ENCODE measurements at places on chromosomes 5 and 9. TPM values are rescaled to one million over a fixed set of nuclear protein-coding genes. Genes with fewer than 3 reads are reported as not detected.

The C5orf46 gene
- total RNA-seq, result not detected

The GPR150 gene
- 6.0 TPM for total RNA-seq

The OR1B1 gene
- total RNA-seq, result not detected

The PPP3R2 gene
- total RNA-seq, result not detected

The GPRIN1 gene
- 1.3 TPM for total RNA-seq

The AIF1L gene
- 4.9 TPM for total RNA-seq

The PFN3 gene
- not detected for total RNA-seq

The CCNJL gene
- total RNA-seq, result 0.66 TPM

GRCh38 chr9:112532427-112532826 is 45.8 kb downstream of the KIAA1958 start:
- no peaks in the 10 kb centered on the region for H3K27me3 ChIP-seq
- no peak overlapping the region for H3K27ac ChIP-seq
- H3K4me1 ChIP-seq, result peaks cover 26% of the 10 kb centered on the region

GRCh38 chr5:83401122-83401731 is 70.3 kb upstream of the VCAN start:
- H3K27me3 ChIP-seq, result no peaks in the 10 kb centered on the region
- H3K27ac ChIP-seq, result no peak overlapping the region
- H3K4me1 ChIP-seq, result peaks cover 23% of the 10 kb centered on the region
- no peak overlapping the region for H3K4me3 ChIP-seq
- DNase-seq, result no peak
- H3K36me3 ChIP-seq, result no peaks in the 10 kb centered on the region

DNA sequence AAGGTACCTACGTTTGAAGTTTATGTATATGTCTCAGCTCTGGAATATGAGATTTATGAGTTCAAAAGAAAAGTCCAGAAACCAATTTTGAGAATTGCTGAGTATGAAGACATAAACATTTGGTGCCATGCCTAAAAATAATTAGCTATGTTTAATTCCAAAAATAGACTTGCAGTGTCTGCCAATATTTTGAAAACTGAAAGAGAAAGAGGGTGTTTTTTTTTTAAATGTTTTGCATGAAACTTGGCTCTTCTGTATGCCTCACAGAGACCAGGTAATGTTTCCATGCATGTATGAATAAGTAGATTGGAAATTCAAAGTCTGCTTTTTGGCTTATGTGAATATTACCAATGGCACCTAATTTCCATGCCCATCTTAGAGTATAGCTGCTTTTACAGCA is 634.4 kb upstream of the C9orf72 start:
- H3K27ac ChIP-seq, result no peak overlapping the region
- no peaks in the 10 kb centered on the region for H3K4me1 ChIP-seq
- no peak for DNase-seq
- H3K36me3 ChIP-seq, result no peaks in the 10 kb centered on the region
- no peaks in the 10 kb centered on the region for H3K27me3 ChIP-seq

- H3K4me3 ChIP-seq, result no peak overlapping the region
- H3K36me3 ChIP-seq, result no peaks in the 10 kb centered on the region
Measured at GRCh38 chr5:96091874-96092273, 130.2 kb upstream of the ELL2 start.

- no peaks in the 10 kb centered on the region for H3K4me1 ChIP-seq
- DNase-seq, result no peak
- no peak overlapping the region for H3K4me3 ChIP-seq
- H3K36me3 ChIP-seq, result no peaks in the 10 kb centered on the region
- H3K27ac ChIP-seq, result no peak overlapping the region
Measured at GRCh38 chr5:6516823-6517222, 68.2 kb downstream of the UBE2QL1 start.

DNA sequence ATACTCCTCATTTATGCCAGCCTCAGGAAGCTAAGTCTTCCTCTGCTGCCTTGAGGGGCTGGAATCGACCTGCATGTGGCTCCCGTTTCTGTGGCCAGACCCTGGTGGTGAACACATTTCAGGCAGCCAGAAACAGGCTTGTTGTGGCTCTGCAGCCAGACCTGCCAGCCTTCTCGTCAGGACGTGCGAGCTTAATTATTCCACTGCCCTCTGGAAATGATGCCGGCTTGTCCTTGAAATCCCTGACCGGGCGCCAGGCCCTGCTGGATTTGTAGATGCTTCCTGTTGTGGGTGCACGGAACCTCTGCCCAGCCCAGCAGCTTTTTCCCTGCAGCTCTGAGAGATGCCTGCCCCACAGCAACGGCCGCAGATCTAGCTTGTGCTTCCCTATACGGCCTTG is 41.6 kb downstream of the PDZD2 start:
- H3K36me3 ChIP-seq, result no peaks in the 10 kb centered on the region
- no peak overlapping the region for H3K4me3 ChIP-seq
- H3K27ac ChIP-seq, result no peak overlapping the region
- no peaks in the 10 kb centered on the region for H3K4me1 ChIP-seq

- H3K36me3 ChIP-seq, result no peaks in the 10 kb centered on the region
- no peak overlapping the region for H3K27ac ChIP-seq
- H3K4me3 ChIP-seq, result no peak overlapping the region
- DNase-seq, result no peak
Measured at GRCh38 chr5:73213566-73213998, 40.6 kb downstream of the TMEM174 start.

DNA sequence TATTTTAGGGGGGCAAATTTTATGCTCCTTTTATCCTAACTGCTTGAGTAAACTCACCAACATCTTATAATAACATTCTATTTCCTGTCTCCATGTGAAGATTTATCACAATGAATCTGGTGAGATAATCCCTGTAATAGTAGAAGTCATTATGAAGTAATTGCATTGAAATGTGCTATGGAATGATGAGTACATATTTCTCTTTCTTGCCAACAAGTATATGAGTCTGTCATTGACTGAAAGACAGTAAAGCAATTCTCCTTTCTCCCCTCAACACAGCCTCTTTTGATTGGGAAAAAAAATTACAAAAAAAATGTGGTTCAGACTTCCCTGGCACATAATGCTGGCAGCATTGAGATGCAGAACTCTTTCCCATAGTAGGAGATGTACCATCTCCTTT is 459.2 kb upstream of the RGMB start:
- no peak for DNase-seq
- no peak overlapping the region for H3K4me3 ChIP-seq
- no peaks in the 10 kb centered on the region for H3K27me3 ChIP-seq
- H3K4me1 ChIP-seq, result no peaks in the 10 kb centered on the region

GRCh38 chr5:171834461-171834860 is 48.8 kb downstream of the SMIM23 start:
- H3K36me3 ChIP-seq, result no peaks in the 10 kb centered on the region
- H3K4me3 ChIP-seq, result no peak overlapping the region
- no peak for DNase-seq
- no peak overlapping the region for H3K27ac ChIP-seq

- H3K36me3 ChIP-seq, result peaks cover 11% of the 10 kb centered on the region
- H3K4me3 ChIP-seq, result no peak overlapping the region
- H3K4me1 ChIP-seq, result peaks cover 19% of the 10 kb centered on the region
- no peak overlapping the region for H3K27ac ChIP-seq
Measured at GRCh38 chr5:317086-317811, 4.3 kb upstream of the AHRR start.

DNA sequence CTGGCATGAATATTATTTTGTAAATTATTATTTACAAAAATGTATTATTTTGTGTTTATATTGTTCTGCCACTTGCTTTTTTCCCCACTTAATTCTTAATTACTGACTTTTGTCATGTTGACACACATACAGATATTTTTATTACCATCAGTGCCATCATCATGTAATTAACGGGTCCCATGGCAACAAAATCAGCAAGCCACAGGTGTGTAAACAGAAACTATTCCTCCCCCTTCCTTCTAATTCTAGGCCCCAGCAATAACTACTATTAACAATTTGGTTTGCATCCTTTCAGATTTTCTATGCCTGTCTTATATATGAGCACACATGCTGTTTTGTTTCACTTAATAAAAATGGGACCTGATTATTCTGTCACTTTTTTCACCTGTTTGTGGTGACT is 29.3 kb downstream of the CYFIP2 start:
- no peak overlapping the region for H3K4me3 ChIP-seq
- H3K27ac ChIP-seq, result no peak overlapping the region
- DNase-seq, result no peak
- H3K27me3 ChIP-seq, result no peaks in the 10 kb centered on the region

GRCh38 chr5:51518607-51519006 is 135.4 kb downstream of the ISL1 start:
- no peaks in the 10 kb centered on the region for H3K4me1 ChIP-seq
- H3K27ac ChIP-seq, result no peak overlapping the region
- DNase-seq, result no peak
- H3K4me3 ChIP-seq, result no peak overlapping the region
- no peaks in the 10 kb centered on the region for H3K36me3 ChIP-seq
- no peaks in the 10 kb centered on the region for H3K27me3 ChIP-seq

DNA sequence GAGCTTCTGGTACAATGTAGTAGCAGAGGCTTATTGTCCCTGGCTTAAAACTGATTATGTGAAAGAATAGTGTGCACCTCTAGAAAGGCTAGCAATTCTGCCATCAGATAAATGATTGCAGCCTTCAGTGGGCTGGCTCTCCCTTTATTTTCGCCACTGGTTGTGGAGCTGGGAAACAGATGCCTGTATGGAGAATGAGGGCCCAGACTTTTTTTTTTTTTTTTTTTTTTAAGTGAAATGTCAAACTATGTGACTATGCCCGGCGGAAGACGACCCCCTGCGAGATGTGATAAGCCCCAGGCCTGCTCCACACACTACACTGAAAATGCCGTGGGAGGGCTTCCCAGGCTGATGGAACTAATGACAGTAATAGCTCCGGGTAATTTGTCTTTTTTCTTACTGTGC is 28.7 kb downstream of the ISL1 start:
- no peak for DNase-seq
- H3K27me3 ChIP-seq, result no peaks in the 10 kb centered on the region
- H3K4me3 ChIP-seq, result no peak overlapping the region
- H3K27ac ChIP-seq, result no peak overlapping the region
- H3K36me3 ChIP-seq, result no peaks in the 10 kb centered on the region

DNA sequence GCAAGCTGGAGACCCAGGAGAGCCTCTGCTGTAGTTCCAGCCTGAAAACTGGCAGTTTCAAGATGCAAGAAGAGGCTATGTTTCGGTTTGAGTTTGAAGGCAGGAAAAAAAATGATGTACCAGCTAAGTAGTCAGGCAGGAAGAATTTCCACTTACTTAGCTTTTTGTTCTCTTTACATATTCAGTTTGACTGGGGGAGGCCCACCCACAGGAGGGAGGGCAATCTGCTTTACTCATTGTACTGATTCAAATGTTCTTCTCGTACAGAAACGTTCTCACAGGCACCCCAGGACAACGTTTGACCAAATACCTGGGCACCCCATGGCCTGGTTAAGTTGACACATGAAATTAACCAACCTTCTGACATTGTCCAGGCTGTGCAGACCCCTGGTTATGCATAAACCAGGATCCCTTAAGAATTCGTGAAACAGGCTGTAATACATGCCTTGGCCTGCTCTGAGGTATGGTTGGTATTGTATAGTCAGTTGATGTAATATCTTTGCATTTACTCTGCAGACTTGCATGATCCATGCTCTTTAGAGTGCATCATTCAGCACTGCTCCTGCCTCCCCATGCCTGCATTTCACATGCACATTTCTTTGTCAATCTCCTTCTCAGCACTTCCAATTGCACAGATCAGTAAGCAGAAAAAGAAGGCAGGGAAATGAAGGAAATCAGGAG is 687.1 kb downstream of the TAF11L14 start:
- no peak for DNase-seq
- H3K4me1 ChIP-seq, result no peaks in the 10 kb centered on the region
- no peak overlapping the region for H3K27ac ChIP-seq

GRCh38 chr5:7105358-7105757 is 290.6 kb upstream of the ADCY2 start:
- H3K27ac ChIP-seq, result no peak overlapping the region
- DNase-seq, result no peak
- no peaks in the 10 kb centered on the region for H3K36me3 ChIP-seq
- no peak overlapping the region for H3K4me3 ChIP-seq
- no peaks in the 10 kb centered on the region for H3K4me1 ChIP-seq
- H3K27me3 ChIP-seq, result no peaks in the 10 kb centered on the region

DNA sequence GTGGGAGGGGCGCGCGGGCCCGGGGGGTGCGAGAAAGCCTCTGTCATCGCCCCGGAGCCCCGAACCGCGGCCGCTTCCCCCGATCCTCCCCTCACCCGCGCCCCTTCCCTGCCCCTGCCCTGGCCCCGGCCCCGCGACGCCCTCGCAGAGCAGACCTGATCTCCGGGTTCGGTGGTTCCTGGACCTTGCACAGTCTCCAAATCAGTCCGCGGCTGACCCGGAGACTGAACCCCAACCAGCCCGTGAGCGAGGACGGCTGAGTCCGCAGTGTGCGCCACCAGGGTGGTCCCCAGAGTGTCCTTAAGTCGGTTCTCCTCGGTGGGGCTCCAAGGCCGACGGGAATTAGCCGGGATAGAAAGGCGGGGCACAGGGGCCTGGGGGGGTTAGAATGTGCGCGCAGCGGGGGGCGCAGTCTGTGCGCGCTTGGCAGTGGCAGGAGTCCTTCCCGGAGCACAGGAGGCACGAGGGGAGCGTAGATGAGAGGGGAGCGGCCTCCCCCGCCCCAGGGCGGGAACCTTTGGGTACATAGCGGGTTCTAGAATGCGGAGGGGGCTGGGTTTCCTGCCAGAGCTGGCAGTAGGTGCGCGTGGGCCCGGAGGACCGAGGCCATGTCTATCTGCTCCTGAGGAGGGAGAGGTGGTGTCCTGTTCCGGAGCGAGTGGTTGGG is 779 bp downstream of the PKN3 start:
- H3K4me3 ChIP-seq, result peak overlapping the region; percentile 29
- no peak for DNase-seq
- H3K36me3 ChIP-seq, result no peaks in the 10 kb centered on the region
- peaks cover 21% of the 10 kb centered on the region for H3K4me1 ChIP-seq
- no peaks in the 10 kb centered on the region for H3K27me3 ChIP-seq

DNA sequence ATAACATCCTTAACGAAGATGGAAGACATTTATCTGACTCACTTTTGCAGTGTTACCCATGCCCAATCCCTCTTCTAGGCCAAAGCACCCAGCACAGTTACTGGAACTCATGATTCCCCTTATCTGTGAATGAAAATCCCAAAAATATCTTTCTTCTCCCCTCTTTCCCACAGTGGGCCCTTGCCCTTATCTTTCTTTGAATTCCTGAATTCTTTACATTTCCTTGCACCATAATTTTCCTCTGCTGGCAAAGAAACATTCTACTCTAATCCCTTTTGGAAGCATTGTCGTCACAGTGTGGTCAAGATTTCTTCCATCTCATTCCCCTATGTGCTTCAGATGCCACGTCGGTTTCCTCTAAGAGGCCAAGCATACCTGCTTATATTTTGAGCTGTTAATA is 135.9 kb upstream of the LIFR start:
- no peaks in the 10 kb centered on the region for H3K27me3 ChIP-seq
- no peak for DNase-seq
- no peak overlapping the region for H3K4me3 ChIP-seq
